Fibroblast of lung (primary cell): ENCODE measurements at places on chromosomes 12 and 14. TPM values are rescaled to one million over a fixed set of nuclear protein-coding genes. Genes with fewer than 3 reads are reported as not detected.
A peak's percentile ranks its signal among the peaks of the same experiment; 100 is the strongest.

The C1S gene
- 265 and 507 TPM in 2 replicates for polyA plus RNA-seq

GRCh38 chr14:105157872-105158271 lies 10.7 kb downstream of the JAG2 start:
- DNase-seq = no peak

- DNase-seq = peak; percentile 22
These were observed 176.2 kb upstream of the NOVA1 start for GRCh38 chr14:26773906-26774593.

DNA sequence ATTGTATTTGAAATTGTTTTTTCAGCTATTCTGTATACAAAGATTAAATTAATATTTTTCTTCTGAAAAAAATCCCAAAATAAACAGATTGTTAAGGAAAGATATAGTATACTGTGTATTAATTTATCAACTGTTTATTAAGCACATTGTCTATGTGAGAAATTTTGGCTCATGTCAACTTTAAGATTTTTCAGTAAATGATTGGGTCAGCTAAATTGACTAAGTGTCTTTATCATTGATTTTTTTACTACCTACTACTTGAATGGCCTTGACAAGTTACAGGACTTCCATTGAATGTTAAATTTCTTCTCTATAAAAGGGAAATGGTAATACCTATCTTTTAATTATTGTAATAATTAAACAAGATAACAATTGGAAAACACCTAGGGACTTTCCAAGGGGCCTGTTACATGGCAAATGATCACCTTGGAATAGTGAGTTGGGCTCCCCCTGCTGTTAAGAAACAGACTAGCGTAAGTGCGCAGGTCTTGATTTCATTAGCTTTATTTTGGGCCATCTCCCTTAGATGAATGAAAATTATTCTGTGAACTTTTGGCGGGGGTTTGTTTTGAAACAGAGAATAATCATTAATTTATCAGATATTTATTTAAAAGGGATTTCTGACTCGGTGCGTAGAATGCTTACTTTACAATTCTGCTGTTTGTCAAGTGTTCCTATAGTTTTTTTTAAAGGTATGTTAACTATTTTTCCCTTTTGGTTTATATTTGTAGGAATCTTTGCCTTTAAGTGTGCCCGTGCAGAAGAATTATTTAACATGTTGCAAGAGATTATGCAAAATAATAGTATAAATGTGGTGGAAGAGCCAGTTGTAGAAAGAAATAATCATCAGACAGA lies 14.5 kb upstream of the CCT2 start:
- DNase-seq = peak; percentile 82

DNA sequence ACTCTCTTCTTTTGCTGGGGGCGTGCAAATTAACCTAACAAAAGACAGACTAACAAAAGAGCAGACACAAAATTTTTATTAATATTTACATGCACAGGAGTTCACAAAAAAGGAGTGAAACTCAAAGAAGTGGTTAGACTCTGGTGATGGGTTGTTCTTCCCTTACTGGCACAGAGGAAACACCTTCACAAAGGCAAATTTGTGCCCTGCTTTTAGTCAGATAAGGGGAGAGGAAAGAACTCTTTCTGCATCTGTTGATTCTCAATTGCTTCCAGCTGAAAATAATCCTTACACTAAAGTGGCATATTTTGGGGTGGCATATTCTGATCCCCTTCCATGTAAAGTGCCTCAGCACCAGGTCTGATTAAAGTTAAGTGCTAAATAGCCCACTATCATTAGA lies 190.2 kb upstream of the AMIGO2 start:
- DNase-seq = no peak

The FIGNL2 gene
- polyA plus RNA-seq = 0.06 and 0.07 TPM in 2 replicates

GRCh38 chr14:106378191-106378590 lies 851.8 kb downstream of the TMEM121 start:
- no peak for DNase-seq

- DNase-seq = no peak
These were observed 149.0 kb downstream of the KITLG start for GRCh38 chr12:88431246-88431645.

DNA sequence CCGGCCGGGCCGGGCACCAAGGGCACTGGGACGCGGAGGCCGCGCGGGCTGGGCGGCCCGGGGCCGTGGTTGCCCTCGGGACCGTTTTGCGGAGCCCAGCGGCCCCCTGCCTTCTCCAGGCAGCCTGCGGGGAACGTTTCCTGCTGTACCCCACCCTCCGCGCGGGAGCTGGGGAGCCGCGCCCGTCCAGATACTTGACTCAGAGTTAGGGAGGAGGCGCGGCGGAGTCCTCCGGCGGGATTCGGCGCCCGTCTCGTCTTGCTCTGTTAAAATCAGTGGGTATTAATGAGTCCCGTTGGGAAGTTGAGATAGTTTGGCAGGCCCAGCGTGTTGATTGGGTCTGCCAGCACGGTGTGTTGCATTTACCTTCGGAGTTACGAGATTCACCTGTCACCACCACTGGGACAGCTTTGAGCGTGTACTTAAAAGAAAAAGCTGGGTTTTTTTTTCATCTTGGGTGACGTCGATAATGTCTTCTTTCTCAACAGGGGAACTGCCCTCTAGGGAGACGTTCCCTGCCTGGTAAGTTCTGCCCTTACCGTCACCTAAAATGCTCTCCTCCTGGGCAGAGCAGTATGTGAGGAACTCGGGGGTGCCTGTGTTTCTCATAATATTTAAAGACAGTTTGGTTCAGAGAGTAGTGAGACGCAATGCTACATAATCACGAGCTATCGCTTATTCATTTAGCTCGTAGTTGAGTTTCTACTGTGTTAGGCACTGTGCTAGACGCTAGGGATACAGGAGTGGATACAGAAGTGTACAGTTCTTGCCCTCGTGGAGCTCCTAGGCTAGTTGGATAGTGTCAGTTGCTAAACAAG lies 596 bp downstream of the DLST start:
- DNase-seq = peak; percentile 63

The RNASE1 gene
- polyA plus RNA-seq = not detected in 2 replicates

- no peak for DNase-seq
These were observed 74.0 kb downstream of the TTC7B start for GRCh38 chr14:90742252-90742651.

DNA sequence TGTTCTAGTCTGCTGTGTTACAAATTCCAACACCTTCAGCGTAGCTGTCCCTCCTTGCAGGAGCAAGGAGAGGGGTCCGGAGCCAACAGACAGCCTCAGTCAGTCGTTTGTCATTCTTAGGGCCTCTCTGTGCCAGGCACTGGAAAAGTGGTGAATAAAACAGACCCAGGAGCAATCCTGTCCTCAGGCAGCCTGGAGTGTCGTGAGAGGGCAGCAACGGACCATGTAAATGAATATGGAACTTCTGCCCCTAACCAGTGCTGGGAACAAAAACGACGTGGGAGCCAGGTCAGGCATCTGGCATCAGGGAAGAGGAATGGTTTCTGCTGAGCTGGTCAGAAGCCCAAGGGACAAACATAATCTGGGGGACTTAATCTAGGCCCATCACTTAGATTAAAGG lies 64.8 kb upstream of the PSMC1 start:
- DNase-seq = no peak

DNA sequence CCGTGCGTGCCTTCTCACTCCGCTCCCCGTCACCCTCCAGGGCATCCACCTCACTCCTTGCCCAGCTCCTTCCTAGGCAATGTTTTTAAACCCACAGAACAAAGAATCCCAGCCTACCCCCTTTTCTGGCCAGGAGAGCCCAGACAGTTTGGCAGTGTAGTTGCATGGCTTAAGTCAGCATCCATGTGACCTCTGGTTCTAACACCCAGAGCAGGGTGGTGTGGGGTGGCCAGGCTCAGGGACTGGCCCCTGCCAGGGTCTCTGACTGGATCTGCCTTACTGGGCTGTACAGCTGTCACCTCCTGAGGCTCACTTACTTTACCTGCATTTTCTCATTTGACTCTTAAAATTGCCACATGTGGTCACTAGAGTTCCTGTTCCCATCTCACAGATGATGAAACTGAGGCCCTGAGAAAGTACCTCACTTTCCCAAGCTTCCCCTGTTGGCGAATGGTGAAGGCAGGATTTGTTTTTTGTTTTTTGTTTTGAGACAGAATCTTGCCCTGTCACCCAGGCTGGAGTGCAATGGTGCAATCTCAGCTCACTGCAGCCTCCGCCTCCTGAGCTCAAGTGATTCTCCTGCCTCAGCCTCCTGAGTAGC lies 18.3 kb downstream of the SDS start:
- DNase-seq = no peak

DNA sequence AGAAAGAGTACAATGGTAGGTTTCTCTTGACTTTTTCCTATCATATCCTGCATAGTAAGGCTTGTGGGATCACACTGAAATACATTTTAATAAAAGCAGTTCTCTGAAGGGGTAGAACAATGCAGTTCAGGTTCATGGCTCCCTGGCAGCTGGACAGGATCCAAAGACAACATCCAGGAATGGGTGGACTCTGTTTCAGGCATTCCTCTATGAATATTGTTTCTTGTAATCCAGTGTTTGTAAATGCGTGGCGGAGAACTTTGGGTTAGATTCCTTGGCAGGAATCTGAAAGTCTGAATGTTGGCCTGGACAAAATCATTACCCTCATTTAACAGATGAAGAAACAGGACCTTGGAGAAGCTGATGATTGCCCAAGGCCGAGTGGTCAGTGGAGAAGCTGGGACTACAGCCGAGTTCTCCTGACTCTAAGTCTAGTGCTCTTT lies 43.5 kb downstream of the SYNE2 start:
- peak; percentile 91 for DNase-seq

The DDX23 gene
- 48.6 and 65.1 TPM in 2 replicates for polyA plus RNA-seq

- no peak for DNase-seq
These were observed 11.0 kb downstream of the SLCO1A2 start for GRCh38 chr12:21323736-21324135.

DNA sequence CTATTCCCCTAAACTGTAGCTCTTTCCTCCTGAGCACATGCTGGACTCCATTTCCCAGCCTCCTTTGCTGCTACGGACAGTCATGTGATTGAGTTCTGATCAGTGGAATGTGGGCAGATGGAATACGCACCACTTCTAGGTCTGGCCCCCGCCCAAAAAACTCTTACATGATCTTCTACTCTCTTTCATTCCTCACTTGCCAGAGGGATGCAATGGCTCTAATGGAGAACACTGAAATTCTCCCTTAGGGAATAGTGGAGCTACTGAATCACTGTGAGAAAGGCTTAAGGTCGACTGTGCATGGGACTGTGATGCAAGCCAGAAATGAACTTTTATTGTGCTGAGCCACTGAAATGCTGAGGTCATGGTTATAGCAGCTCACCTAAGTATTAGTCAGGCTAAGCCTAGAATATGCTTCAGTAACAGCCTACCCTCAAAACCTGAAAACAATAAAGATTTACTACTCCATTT lies 13.0 kb upstream of the TMED2 start:
- peak; percentile 81 for DNase-seq

DNA sequence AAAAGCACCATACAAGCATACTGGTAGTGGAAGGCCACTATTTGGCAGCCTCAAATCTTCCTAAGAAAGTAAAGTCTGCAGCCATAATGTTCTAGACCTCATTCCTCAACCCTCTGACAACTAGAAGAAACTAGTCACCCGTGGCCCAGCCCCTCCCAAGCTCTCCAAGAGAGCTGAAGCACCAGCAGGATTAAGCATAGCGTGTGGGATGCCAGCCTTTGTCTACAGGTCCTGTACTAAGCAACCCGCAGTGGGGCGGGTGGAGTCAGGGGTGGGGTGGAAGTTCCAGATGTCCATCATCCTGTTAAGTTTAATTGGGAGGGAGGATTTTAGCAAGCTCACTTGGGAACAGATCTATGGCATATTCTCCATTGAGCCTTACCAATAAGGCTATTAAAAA lies 14.2 kb downstream of the SLC11A2 start:
- no peak for DNase-seq

DNA sequence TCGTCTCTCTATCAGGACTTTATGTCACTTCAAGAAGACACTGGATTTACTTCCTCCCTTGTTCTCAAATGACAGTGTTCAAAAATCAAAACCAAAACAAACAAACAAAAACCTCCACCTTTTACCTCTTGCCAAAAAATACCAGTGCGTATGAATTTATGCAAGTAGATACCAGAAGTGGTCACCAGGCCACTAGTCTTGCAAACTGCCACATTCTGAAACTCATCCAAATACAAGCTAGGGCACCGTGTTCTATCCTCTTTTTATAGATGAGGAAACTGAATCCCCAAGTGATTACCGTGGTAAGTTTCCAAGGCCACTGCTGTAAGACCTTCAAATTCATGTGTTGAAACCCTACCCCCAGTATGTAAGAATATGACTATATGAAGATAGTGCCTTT lies 343.9 kb upstream of the KITLG start:
- DNase-seq = no peak

GRCh38 chr12:53288322-53288721 lies 7.0 kb upstream of the PFDN5 start:
- DNase-seq = no peak

GRCh38 chr12:26851031-26851809 lies 18.2 kb upstream of the ITPR2 start:
- DNase-seq = no peak

The WSCD2 gene
- not detected in 2 replicates for polyA plus RNA-seq

DNA sequence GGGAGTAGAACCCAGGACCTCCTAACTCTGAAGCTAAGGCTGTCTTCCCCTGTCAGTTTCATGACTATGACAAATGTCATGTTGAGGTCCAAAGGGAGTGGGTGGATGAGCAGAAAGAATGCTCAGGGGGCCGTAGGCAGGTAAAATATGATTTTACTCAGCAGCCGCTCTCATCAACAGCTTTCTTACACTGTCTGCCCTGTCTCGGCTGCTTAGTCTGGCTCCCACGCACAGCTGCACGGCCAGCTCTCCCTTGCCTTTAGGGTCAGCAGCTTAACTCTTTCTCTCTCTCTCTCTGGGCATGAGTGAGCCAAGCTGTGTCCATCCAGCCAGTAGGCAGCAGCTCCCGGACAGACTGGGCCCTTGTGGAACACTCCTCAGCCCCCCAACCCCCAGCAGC lies 95.2 kb downstream of the GCH1 start:
- DNase-seq = no peak

DNA sequence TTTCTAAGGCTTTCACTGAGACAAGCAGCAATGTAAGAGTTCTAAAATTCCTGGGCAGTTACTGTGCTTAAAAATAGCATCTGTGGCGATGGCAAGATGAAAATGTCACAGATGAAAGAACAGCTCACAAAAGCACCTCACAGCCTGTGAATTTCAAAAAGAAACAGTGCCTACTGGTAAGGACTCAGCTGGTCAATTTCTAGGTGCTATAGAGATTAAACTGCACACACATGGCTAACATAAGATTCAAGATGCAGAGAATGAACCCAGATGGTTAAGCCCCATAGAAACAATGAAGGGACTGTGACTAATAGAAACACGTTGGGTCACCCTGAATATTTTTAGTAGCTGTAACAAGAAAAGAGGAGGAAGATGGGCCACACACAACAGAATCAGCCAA lies 12.0 kb upstream of the IL26 start:
- DNase-seq = peak; percentile 59

The JDP2 gene
- 32.4 and 40.8 TPM in 2 replicates for polyA plus RNA-seq

- no peak for DNase-seq
These were observed 28.7 kb upstream of the CPSF6 start for GRCh38 chr12:69210661-69211060.

GRCh38 chr12:100127766-100128511 lies 14.7 kb downstream of the BLTP3B start:
- DNase-seq = peak; percentile 53

- DNase-seq = peak; percentile 20
These were observed 19.9 kb downstream of the PPP2R5C start for GRCh38 chr14:101781240-101782061.

GRCh38 chr14:33271891-33272290 lies 333.2 kb downstream of the NPAS3 start:
- no peak for DNase-seq

- DNase-seq = no peak
These were observed 356 bp downstream of the OR4Q2 start for GRCh38 chr14:20002319-20002718.
